CD4-positive, CD25-positive, alpha-beta regulatory T cell (primary cell): ENCODE measurements at places on chromosomes 1 and 21.

- no peak overlapping the region for H3K4me3 ChIP-seq
- peak; percentile 32 for DNase-seq
- H3K36me3 ChIP-seq = peaks cover 70% of the 10 kb centered on the region
- peaks cover 37% of the 10 kb centered on the region for H3K4me1 ChIP-seq
- peak overlapping the region; percentile 63 for H3K27ac ChIP-seq
- H3K27me3 ChIP-seq = no peaks in the 10 kb centered on the region
Measured at GRCh38 chr1:27891196-27891889, 19.0 kb downstream of the THEMIS2 start.

GRCh38 chr1:201229771-201230635 lies 39.4 kb downstream of the IGFN1 start:
- peaks cover 5% of the 10 kb centered on the region for H3K27me3 ChIP-seq
- H3K36me3 ChIP-seq = no peaks in the 10 kb centered on the region
- H3K4me3 ChIP-seq = no peak overlapping the region
- no peak overlapping the region for H3K27ac ChIP-seq

- H3K27ac ChIP-seq = no peak overlapping the region
- H3K4me3 ChIP-seq = no peak overlapping the region
- H3K27me3 ChIP-seq = no peaks in the 10 kb centered on the region
- H3K36me3 ChIP-seq = no peaks in the 10 kb centered on the region
- DNase-seq = no peak
Measured at GRCh38 chr1:88179943-88180342, 504.1 kb upstream of the PKN2 start.

GRCh38 chr1:227557962-227558725 lies 5.2 kb upstream of the ZNF678 start:
- no peaks in the 10 kb centered on the region for H3K36me3 ChIP-seq
- H3K4me3 ChIP-seq = no peak overlapping the region

DNA sequence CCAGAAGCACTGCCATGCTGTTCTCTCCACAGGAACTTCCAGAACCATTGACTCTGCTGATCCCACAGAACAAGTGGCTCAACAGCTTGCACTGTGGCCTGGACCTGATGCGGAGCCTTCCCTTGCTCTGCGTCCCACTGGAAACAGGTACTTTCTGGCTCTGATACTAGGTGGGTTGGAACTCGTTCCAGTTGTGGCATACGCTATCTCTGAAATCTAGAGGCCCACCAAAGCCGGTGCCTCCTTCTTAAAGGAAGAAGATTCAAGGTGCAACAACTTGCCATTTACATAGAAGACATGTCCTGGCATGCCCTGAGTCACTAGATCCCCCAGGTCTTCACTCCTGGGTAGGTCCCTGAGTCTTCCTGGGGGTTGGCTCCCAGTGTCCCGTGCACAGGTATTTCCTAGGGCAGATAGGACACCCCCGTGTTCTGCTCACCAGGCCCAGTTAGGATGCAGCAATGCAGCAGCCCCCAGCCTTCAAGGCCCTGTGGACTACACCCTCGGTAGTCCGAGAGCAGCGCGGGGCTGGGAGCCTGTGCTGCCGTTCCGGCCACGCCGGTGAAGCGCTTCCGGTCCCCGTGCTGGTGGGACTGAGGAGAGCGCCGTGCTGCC lies 10.8 kb upstream of the PCBP3 start:
- no peaks in the 10 kb centered on the region for H3K36me3 ChIP-seq
- no peak overlapping the region for H3K4me3 ChIP-seq
- no peak for DNase-seq
- H3K27me3 ChIP-seq = no peaks in the 10 kb centered on the region

DNA sequence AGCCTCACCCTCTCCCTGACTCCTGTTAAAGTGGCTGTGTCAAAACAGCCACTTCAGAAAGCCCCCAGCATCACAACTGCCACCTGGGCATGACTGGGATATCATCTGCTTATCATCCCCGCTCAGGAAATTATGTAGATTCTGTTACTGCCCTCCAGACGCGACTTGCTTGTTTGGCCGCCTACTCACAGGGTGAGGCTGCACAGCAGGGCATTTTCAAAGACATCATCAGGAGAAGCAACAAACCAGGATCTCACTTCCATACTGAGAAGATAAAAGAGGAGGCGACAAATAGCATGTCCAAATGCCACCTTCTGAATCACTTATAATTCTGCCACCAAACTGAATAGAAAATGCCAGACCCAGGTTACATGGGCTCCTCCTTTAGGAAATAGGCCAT lies 94.8 kb downstream of the MIS18A start:
- H3K27me3 ChIP-seq = peaks cover 2% of the 10 kb centered on the region
- no peak overlapping the region for H3K4me3 ChIP-seq
- no peak for DNase-seq
- no peaks in the 10 kb centered on the region for H3K36me3 ChIP-seq

- no peaks in the 10 kb centered on the region for H3K4me1 ChIP-seq
- no peak for DNase-seq
- no peaks in the 10 kb centered on the region for H3K36me3 ChIP-seq
- H3K27me3 ChIP-seq = peaks cover 2% of the 10 kb centered on the region
- no peak overlapping the region for H3K4me3 ChIP-seq
Measured at GRCh38 chr1:222387007-222387814, 160.7 kb downstream of the HHIPL2 start.

DNA sequence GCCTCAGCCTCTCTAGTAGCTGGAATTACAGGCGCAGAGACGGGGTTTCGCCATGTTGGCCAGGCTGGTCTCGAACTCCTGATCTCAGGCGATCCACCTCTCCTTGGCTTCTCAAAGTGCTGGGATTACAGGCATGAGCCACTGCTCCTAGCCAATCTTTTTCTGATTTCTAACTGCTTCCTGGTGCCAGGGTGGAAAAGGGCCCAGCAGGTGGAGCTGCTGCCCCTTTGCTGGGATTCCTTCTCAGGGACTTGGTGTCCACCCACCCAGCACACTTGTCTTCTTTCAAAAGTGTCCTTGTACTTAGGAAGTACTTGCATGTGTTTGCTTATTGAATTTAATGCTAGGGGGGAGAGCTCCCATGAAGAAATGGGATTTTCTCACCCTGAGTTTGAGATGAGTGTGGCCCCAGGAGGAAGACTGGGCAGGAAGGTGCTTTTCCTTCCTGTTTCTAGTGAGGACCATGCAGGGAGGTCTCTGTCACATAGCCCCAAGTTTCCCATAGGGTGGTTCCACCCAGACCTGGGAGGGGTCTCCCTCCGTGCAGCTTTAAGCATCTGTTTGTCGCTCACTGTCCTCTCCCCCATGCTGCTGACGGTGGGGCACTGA lies 14.2 kb downstream of the UTP11 start:
- no peaks in the 10 kb centered on the region for H3K27me3 ChIP-seq
- H3K4me3 ChIP-seq = no peak overlapping the region
- H3K36me3 ChIP-seq = peaks cover 43% of the 10 kb centered on the region
- no peak for DNase-seq

GRCh38 chr1:2295526-2295925 lies 67.4 kb downstream of the SKI start:
- H3K4me1 ChIP-seq = peaks cover 85% of the 10 kb centered on the region
- no peak overlapping the region for H3K27ac ChIP-seq
- H3K4me3 ChIP-seq = no peak overlapping the region

DNA sequence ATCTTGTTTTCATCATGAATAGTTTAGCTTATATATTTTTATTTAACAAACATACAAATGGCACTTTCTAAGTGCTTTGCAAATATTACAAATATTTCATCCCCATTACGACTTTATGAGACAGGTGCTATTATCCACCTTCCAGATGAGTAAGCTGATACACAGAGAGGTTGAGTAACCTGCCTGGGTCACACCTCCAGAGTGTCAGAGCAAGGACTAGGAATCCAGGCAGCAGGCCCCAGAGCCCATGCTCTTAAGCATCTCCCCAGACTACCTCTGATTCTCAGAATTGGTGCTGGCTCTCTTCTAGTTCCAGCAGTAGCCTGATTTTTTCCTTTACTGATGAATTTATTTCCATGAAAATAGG lies 40.0 kb downstream of the EPHB2 start:
- no peaks in the 10 kb centered on the region for H3K27me3 ChIP-seq
- no peak overlapping the region for H3K4me3 ChIP-seq
- no peaks in the 10 kb centered on the region for H3K4me1 ChIP-seq
- H3K36me3 ChIP-seq = no peaks in the 10 kb centered on the region
- no peak for DNase-seq
- H3K27ac ChIP-seq = no peak overlapping the region

DNA sequence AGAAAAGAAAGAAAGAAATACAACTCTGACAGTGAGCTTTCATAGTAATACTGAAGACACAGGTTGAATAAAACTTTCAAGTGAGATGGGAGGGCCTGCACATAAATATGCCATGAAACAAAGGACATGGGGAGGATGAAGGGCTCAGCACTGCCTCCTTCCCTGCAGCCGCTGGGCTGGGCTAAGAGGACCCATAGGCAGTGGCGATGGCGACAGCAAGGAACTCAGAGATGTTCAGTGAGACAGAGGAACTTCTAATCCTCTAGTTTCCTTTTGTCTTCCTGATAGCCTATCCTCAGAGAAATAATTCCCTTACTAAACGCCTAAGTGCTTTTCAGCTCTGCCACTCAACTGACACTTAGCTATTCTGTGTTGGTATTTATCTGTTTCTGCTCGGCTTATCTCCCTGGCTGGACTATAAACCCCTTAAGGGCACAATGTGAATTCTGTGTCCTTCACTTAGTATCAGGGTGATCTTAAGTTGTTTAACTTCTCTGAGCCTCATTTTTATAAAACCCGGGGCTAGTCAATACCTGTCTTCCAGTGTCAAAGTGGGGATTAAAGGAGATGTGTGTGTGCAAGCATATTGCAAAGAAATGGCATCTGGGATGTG lies 24.4 kb upstream of the IER5 start:
- no peaks in the 10 kb centered on the region for H3K27me3 ChIP-seq
- no peak overlapping the region for H3K4me3 ChIP-seq
- peaks cover 15% of the 10 kb centered on the region for H3K4me1 ChIP-seq
- DNase-seq = no peak

GRCh38 chr1:41528726-41529605 lies 44.5 kb upstream of the EDN2 start:
- no peak for DNase-seq
- H3K4me1 ChIP-seq = no peaks in the 10 kb centered on the region
- no peaks in the 10 kb centered on the region for H3K27me3 ChIP-seq
- no peaks in the 10 kb centered on the region for H3K36me3 ChIP-seq
